Activated CD4-positive, CD25-positive, alpha-beta regulatory T cell (primary cell): ENCODE measurements at places on chromosomes 4 and X.

- no peak for DNase-seq
Measured at GRCh38 chr4:112908511-112908910, 140.9 kb upstream of the ANK2 start.

DNA sequence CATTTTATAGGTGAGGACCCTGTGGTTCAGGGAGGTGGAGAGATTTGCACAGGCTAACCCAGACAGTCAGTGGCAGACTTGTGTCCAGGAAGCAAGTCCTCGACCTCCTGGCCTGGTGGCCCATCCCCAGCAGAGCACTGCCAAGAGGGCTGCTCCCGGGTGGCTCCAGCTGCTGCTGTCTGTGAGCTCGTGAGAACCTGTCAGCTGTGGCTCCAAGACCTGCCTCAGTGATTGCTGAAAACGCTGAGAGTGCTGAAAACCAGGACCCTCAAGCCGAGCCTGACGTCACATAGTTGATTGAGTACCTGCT lies 74.2 kb downstream of the RTL9 start:
- no peak for DNase-seq

DNA sequence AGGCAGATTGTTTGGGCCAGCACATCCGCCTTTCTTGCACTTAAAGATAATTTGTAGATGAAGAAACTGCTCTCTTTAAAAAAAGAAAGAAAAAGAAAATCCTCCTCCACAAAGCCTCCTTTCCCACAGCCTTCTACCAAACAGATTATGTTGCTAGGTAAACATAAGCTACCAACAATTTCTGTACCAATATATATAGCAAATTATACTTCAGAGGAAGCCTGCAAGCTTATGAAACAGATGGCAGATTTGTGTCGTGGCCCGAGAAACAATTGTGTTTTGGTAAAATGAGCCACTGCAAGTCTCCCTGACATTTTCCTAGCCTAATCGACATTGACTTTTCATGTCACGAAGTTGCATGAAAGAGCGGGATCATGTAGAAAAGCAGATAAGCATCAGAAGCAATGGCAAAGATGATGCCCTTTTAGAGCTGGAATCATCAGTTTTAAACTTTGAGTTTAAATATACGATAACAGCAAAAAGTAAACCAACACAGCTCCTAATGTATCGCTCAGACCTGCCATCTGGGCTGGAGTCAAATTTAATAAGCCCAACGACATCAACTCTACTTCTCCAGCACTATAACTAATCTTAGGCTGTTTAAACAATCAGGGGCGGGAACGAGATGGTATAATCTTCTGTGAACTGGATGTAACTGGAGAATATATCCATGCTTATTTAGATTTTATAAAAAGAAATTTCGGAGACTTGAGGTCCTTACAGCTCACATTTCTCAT lies 94.9 kb upstream of the PLAC1 start:
- no peak for DNase-seq

- DNase-seq: no peak
Measured at GRCh38 chrX:6363188-6363587, 134.5 kb upstream of the NLGN4X start.

GRCh38 chr4:7075962-7076695 lies 8.3 kb upstream of the GRPEL1 start:
- no peak for DNase-seq

DNA sequence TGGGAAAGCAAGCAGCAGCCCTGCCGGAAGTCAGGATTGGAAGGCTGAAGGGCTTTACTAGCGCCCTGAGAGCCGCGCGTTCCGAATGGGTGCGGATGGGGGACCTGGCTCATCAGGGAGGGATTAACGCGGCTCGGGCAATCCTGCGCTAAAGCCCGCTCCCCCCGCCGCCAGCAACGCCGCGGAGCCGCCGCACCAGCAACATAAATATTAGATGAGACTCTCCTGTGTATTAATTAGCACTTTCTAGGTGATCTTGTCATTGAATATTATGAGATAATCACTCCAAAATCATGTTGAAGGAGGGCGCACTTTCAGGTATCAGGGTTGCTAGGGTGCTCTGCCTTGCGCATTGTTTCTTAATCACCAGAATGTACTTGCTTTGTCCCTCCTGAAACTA lies 357.2 kb upstream of the FAM241A start:
- no peak for DNase-seq

GRCh38 chrX:78105944-78106650 lies 2.0 kb downstream of the PGK1 start:
- no peak for DNase-seq

- no peak for DNase-seq
Measured at GRCh38 chrX:141468940-141469339, 115.6 kb downstream of the SPANXA1 start.

- DNase-seq: no peak
Measured at GRCh38 chr4:38566806-38567398, 97.1 kb upstream of the KLF3 start.

GRCh38 chr4:114057746-114058145 lies 78.3 kb upstream of the ARSJ start:
- no peak for DNase-seq

DNA sequence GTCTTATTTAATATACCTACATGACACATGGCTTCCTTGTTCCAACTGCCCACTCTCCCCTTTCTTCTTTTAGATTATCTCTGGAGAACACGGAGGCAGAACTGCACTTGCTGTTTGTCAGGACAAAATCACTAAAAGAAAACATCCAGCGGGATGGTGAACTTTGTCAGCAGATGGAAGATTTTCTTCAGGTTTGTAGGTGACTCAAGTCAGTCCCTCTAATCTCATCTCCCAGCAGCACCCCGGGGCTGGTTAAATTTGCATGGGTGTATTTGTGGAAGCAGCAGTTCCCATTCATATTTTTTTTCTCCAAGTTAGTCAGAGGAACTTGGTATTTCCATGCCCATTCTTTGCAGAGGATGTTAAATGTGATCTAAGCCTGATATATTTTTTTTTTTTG lies 31.8 kb downstream of the FHDC1 start:
- DNase-seq: no peak

- no peak for DNase-seq
Measured at GRCh38 chrX:38407126-38407525, 54.7 kb downstream of the OTC start.

- no peak for DNase-seq
Measured at GRCh38 chrX:50152456-50152855, 48.4 kb downstream of the AKAP4 start.

DNA sequence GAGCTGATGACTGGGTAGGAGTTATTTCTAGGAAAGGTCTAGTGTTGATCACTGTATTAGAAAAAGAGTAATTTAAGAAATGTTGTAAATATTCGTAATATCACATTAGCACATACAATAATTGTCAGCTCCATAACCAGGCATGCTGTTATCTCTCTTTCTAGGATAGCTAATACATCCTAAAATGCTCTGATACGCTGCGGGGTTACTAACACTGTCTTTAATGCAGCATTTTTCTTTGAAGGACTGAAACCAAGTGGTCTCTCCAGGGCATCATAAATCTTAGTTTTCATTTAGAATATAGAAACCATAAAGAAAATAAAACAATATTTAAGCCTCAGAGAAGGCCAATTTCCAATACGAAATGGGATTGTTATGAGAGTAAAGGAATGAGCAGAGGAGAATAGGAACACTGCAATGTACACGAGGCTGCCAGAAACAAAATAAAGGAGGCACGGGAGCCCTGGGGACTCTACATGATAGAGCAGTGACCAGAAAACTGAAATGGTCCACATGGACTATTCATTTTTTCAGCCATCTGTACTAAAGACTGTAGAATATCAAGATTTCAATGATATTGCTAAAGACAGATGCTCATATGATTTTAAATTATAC lies 1606.7 kb upstream of the AGA start:
- no peak for DNase-seq

DNA sequence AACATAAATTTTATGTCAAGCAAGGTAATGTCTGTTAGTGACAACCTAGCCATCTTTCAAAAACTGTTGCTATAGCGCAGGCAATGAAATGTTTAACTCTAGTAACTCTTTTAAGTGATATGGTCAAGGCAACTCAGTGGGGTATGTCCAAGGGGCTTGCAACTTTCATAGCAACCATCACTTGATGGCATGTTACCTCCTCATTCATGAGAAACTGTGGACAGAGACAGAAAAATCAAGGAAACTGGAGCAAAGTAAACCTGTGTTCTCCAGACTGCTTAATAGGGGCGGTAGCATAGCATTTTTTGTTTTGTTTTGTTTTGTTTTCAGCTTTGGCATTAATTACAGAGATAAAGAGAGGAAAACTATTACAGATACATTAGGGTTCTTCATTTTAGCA lies 1456.8 kb upstream of the AGA start:
- DNase-seq: no peak

GRCh38 chr4:7158081-7158750 lies 34.1 kb upstream of the SORCS2 start:
- no peak for DNase-seq

DNA sequence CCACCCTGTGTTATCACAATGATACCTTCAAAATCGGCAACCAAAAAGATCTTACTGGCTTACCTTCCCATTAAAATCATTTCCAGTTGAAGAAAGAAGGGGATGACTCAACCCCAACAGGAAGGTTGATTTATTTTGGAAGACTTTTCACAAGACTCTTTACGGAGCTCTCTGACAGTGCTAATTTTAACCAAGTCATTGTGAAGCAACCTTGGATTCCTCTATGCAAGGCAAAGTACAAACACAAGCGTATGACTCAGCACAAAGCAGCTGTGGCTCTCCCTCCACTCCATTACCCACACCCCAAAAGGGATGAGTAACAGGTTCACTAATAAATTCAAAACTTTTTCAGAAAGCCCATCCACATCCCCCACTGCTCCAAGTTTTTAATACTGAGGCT lies 213.8 kb upstream of the FGF13 start:
- no peak for DNase-seq

GRCh38 chrX:1401611-1402430 lies 9.9 kb upstream of the SLC25A6 start:
- DNase-seq: no peak

GRCh38 chr4:8702516-8703400 lies 110.2 kb downstream of the CPZ start:
- no peak for DNase-seq

- DNase-seq: no peak
Measured at GRCh38 chrX:143536176-143536575, 18.9 kb upstream of the SPANXN3 start.

- DNase-seq: no peak
Measured at GRCh38 chr4:128591482-128591881, 218.0 kb upstream of the JADE1 start.

DNA sequence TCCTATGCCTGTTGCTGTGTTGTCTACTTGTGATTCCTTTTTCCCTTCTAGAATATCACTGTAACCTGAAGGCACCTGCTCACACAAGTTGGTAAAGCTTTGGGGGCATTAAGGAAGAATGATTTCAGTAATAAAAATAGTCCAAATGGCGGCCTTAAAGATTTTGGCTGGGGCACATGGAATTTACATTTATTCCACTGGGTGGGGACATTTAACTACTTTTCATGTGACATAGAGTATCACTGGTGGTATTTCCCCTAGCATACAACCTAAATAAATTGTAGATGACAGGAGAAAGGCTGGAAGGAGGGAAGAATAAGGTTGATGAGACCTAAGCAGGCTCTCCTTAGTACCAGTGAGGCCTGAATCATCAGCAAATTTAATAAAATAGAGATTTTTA lies 121.8 kb upstream of the EDA2R start:
- no peak for DNase-seq

GRCh38 chr4:5012244-5012898 lies 6.9 kb downstream of the CYTL1 start:
- DNase-seq: no peak

- no peak for DNase-seq
Measured at GRCh38 chr4:171334549-171334948, 478.7 kb upstream of the GALNTL6 start.

GRCh38 chr4:95105112-95105511 lies 347.4 kb downstream of the BMPR1B start:
- no peak for DNase-seq

DNA sequence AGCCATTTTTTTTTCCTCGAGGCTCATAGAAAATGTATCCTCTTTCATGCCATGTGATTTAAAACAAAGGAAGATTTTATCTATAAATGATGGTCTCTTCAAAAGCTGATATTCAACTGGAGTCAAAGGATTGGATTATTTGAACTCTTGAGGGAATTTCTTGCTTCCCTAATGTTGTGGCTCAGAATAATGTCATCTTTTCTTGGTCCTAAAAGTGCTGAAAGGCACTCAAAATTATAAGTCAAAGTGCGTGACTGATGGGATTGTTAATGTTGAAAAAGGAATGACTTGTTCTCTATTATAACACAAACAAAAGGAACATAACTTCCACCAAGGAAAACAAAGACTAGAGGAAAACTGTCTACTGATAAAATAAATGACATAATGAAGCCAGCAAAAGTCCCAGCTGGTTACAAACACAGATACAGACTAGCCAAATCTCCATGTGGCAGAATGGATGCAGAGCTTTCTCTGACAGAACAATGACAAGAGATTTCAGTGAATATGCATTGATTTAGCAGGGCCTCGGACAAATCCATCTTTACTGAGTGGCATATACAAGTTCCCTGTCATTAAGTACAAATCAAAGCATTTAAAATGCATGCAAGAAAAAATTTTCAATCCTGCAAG lies 552.6 kb downstream of the GBA3 start:
- DNase-seq: no peak
